ENCODE measurements at places on chromosomes 7 and 10. TPM values are rescaled to one million over a fixed set of nuclear protein-coding genes. Genes with fewer than 3 reads are reported as not detected.
A peak's percentile ranks its signal among the peaks of the same experiment; 100 is the strongest.

- DNase-seq = peak; percentile 54
Observed at GRCh38 chr10:32957341-32958084, 517 bp downstream of the ITGB1 start.

The HUS1 gene
- total RNA-seq = 33.2 TPM

GRCh38 chr7:54874804-54875203, 115.8 kb upstream of the SEC61G start:
- DNase-seq = no peak

The KCND2 gene
- 0.17 TPM for total RNA-seq

GRCh38 chr10:24467136-24467535, 256.6 kb downstream of the ARHGAP21 start:
- DNase-seq = no peak

The ASB13 gene
- total RNA-seq = 36.2 TPM

The FAM25G gene
- total RNA-seq = 0.98 TPM

The MTG1 gene
- total RNA-seq = 31.2 TPM

- no peak for DNase-seq
Observed at GRCh38 chr7:151456782-151457181, 16.8 kb upstream of the CRYGN start.

The SEMA3A gene
- total RNA-seq = 1.7 TPM

DNA sequence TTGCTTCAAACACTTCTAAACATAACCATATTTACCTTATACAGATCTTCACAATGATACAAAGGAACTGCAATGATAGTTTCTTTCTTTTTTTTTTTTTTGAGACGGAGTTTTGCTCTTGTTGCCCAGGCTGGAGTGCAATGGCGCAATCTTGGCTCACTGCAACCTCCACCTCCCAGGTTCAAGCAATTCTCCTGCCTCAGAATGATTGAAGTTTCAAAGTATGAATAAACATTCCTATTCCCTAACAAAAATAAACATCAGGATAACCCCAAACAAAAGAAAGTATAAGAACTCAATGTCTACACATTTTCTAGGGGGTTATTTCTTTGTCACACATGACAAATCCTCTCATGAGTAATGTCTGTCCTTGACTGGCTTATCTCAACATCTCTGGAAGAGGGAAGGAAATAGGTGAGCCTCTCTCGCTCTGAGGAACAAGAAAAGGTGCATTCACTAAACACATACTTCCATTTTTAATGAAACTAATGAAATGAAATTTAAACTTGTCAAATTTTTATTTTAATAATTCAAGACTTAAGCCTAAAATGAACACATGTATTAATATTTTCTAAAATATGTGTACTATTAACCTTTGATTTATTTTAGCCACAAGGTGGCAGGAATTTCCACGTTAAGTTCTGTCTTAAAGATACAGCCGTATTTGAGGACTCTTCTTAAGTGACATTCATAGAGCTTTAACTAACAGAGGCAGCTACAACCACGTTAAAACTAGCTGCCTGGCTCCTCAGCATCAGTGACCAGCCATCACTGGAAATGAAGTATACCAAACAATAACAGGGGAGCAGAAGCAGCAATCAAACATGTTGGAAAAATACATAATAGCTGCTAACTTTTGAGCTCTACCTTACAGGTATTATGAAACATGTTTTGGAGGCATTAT, 58.3 kb downstream of the MALSU1 start:
- no peak for DNase-seq

- DNase-seq = no peak
Observed at GRCh38 chr7:26789481-26790184, 74.8 kb downstream of the SKAP2 start.

The PKD2L1 gene
- total RNA-seq = 0.52 TPM

DNA sequence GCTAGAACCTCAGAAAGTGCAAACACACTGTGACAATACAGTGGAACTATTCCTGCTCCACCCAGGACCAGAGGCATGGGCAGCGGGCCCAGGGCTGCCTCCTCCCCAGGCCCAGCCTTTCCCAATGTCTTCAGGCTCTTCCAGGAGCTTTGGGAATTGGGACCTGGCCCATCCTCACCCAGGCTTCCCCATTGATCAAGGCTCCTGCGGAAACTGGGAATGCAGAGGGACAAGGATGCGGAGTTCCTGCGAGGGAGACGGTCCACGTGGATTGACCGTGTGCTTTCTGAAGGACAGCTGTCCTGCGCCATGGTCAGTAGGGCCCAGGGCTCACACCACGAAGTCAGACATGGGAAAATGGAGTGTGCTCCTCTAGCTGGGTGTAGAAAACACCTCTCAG, 56.6 kb downstream of the CSGALNACT2 start:
- no peak for DNase-seq

GRCh38 chr7:152136686-152137085, 111.2 kb downstream of the GALNT11 start:
- no peak for DNase-seq

DNA sequence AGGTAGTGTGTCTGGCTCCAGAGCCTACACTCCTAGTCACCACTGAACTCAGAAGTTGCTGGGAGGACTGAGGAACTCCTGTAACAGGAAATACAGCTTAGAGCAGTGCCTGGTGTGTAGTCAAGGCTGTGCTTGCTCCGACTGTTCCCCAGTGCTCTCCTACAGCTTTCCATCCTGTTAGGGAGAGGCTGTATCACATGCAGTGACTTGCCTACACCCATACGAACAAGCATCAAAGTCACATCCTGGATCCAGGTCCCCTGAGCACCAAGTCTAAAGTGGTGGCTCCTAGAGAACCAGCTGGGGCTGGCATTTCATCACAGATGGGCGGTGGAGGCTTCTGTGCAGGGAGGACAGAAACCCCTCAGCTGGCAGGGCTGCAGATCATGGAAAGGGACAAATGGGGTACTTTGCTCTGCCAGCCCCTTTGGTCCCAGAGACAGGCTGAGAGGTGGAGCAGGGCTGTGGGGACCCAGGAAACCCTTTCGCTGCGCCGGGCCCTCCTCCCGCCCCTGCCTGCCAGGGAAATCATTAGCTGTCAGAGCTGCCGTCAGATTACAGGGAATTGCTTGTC, 7.7 kb downstream of the ASB10 start:
- no peak for DNase-seq

The CPA2 gene
- total RNA-seq = 5.2 TPM

- no peak for DNase-seq
Observed at GRCh38 chr10:98235846-98236245, 32.1 kb downstream of the LOXL4 start.

- no peak for DNase-seq
Observed at GRCh38 chr10:10910634-10911033, 107.0 kb upstream of the CELF2 start.

GRCh38 chr7:151137791-151138152, 29.7 kb downstream of the GBX1 start:
- DNase-seq = no peak
